Activated CD8-positive, alpha-beta T cell treated with anti-CD3 and anti-CD28 coated beads for 36 hours (primary cell): ENCODE measurements at places on chromosomes 5 and 9. TPM values are rescaled to one million over a fixed set of nuclear protein-coding genes. Genes with fewer than 3 reads are reported as not detected.
A peak's percentile ranks its signal among the peaks of the same experiment; 100 is the strongest.

GRCh38 chr5:123671042-123671441, 159.1 kb downstream of the CSNK1G3 start:
- peak; percentile 76 for DNase-seq

C5orf58 gene
- not detected for total RNA-seq

PCDHB3 gene
- total RNA-seq, result not detected

DNA sequence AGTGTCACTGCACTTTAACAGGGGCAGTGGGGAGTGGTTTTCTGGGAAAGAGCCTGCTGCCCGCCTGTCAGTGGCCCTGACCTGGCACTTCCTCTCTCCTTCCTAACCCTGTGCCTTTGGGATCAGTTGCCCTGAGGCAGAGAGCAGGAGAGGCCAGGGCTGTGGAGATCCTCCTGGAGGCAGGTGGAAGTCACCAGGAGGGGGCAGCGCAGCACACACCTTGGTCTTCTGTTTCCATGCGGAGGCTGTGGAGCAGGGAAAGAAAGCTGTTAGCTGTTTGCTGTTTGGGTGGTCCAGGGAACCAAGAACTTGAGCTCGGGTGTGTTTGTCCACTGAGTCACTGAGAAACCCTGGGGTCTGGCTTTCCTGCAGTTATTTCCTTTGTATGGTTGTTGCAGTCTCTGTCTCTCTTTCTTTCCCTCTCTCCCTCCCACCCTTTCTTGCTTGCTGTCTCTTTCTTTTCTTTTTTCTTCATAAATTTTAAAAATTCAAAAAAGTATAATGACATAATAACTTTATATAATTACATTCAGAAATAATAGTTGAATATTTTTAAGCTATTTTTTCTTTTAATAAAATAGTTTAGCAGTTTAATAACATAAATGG, 28.1 kb downstream of the NTRK2 start:
- DNase-seq, result peak; percentile 70

- DNase-seq, result no peak
Measured at GRCh38 chr5:167452136-167452535, 839.3 kb upstream of the WWC1 start.

DNA sequence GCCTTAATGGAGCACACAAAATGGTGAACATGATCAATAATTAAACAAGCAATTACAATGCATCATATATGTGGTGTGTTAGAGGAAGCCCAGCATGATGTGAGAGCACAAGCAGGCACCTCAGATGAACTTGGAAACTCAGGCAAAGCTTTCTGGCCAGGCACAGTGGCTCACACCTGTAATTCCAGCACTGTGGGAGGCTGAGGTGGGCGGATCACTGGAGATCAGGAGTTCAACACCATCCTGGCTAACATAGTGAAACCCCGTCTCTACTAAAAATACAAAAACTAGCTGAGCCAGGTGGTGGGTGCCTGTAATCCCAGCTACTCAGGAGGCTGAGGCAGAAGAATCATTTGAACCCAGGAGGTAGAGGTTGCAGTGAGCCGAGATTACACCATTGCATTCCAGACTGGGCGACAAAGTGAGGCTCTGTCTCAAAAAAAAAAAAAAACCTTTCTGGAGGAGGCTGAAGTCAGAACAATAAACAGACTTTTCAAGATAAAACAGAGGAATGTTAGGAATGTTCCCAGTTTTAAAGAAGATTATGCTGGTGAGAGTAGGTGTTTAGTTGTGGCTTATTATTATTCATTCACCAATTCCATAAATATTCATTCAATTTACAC, 159.4 kb downstream of the CEMIP2 start:
- no peak for DNase-seq

GRCh38 chr9:23644326-23644725, 181.7 kb downstream of the ELAVL2 start:
- no peak for DNase-seq

ADRB2 gene
- 0.98 TPM for total RNA-seq

GRCh38 chr9:70576116-70576515, 161.7 kb upstream of the KLF9 start:
- DNase-seq, result no peak
